ENCODE measurements at places on chromosomes 3 and 15.

- DNase-seq = no peak
Measured at GRCh38 chr15:88586401-88587162, 34.6 kb upstream of the AEN start.

- no peak for DNase-seq
Measured at GRCh38 chr15:80264031-80264430, 12.0 kb upstream of the CTXND1 start.

- DNase-seq = no peak
Measured at GRCh38 chr15:57917998-57918397, 147.5 kb downstream of the ALDH1A2 start.

- no peak for DNase-seq
Measured at GRCh38 chr3:126990890-126991289, 8.0 kb downstream of the PLXNA1 start.

GRCh38 chr15:64693134-64693533 is 82.3 kb downstream of the RBPMS2 start:
- DNase-seq = peak; percentile 55

GRCh38 chr3:187743195-187744141 is 1.8 kb downstream of the BCL6 start:
- peak; percentile 61 for DNase-seq

DNA sequence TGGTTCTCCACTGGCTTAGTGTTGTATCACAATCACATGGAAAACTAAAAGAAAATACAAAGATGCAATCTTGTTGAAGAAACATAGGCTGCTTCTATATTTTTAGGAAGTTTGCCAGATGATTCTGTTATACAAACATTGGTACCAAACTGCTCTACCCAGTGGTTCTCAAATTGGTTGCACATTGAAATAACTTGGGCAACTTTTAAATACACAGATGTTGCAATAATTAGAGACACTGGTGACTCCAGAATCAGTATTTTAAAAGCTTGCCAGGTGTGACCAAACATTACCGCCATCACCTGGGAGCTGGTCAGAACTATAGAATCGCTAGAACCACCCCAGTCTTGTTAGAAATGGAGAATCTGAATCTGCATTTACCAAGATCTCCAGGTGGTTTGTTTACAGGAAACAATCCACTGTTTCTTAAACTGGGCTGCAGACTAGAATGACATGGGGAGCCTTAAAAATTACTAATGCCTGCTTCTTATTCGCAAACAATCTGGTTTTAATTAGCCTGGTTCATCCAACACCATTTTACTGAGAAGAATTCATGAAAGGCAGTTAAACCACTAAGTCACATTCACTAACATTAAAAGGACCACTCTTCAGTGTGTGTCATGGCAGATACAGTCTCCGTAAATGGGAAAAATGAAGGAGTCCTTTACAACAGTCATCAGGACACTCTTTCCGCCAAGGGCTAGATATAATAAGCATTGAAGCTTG is 76.5 kb downstream of the ACAP2 start:
- DNase-seq = no peak

DNA sequence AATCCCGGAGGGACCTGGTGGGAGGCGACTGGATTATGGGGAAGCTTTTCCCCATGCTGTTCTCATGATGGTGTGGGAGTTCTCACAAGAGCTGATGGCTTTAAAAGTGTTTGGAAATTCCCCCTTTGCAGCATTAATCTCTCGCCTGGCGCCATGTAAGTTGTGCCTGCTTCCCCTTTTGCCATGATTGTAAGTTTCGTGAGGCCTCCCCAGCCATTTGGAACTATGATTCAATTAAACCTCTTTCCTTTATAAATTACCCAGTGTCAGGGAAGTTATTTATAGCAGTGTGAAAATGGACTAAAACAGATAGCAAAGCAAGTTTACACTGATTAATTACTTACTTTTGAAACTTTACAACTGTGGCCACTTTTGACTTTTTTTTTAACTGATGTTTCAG is 10.6 kb upstream of the U2SURP start:
- no peak for DNase-seq

DNA sequence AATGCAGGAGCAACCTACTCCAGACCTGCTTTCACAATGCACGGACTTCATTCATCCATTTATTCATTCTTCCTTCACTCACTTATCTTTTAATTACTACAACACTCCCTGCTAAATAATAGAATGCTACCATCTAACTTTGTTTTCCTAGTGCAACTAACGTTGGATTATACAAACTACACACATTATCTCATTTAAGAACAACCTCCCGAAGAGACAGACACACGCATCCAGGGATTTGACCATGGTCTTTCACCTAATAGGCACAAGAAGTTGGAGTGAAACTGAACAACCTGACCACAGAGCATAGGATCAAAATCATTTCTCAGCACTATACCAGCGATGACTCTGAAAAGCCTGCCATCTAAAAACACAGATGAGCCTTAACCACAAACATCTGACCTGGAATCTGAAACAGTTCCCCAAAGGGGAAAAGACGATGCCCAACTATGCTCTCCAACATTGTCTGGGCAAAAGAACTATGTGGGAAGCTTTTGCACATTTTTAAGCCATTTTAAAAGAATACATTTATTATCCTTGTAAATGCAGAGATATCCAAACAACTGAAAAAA is 21.0 kb downstream of the ZNF385D start:
- DNase-seq = no peak

DNA sequence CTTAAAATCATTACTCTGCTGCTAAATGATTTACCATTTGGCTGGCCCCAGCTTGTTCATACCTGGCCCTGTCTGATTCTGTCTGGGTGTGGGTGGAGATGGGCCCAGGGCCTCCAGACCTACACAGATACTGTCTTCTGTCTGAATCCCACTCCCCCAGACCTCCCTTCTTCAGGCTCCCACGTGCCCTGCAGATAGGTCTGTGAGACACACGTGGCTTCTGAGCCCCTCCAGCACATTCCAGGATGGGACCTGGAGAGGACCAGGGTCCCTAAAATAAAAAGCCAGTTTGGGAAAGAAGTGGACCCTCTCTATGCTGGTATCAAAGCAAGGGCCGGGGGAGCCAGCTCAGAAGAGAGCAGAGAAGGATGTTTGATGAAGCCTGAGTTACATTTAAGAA is 14.6 kb upstream of the CEMIP start:
- DNase-seq = no peak

DNA sequence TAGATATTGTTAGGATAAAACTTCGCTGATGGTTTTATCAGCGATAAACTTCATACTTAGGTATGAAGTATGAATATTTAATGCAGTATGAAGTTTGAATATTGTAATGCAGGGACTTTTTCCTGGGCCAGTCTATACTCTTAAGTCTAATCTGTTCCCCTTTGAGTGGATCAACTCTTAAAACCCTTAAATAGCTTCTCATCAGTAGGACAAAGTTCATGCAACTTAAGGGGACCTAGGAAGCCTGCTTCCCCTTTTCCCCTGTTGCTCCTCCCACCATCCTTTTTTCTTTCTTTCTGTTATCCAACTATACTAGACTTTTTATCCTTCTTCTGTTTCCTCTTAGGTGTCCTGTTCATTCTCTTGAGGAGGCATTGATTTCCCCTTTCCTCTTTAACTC is 78.7 kb downstream of the MITF start:
- DNase-seq = no peak

GRCh38 chr3:112672716-112673541 is 32.0 kb upstream of the CCDC80 start:
- no peak for DNase-seq

GRCh38 chr3:40137591-40138295 is 171.8 kb upstream of the EIF1B start:
- DNase-seq = no peak

Data from uterus (tissue), 4 donors.